Stimulated activated CD4-positive, alpha-beta T cell treated with anti-CD3 and anti-CD28 coated beads, Interleukin-12 subunit alpha, Interleukin-12 subunit beta, amount 100 ng/mL, for 4 hours (primary cell): ENCODE measurements at places on chromosomes 7 and 10.

- peak; percentile 65 for DNase-seq
These were observed 214.4 kb downstream of the FAM107B start for GRCh38 chr10:14560274-14560673.

GRCh38 chr10:68242051-68242450 is 10.1 kb upstream of the ATOH7 start:
- DNase-seq, result no peak

DNA sequence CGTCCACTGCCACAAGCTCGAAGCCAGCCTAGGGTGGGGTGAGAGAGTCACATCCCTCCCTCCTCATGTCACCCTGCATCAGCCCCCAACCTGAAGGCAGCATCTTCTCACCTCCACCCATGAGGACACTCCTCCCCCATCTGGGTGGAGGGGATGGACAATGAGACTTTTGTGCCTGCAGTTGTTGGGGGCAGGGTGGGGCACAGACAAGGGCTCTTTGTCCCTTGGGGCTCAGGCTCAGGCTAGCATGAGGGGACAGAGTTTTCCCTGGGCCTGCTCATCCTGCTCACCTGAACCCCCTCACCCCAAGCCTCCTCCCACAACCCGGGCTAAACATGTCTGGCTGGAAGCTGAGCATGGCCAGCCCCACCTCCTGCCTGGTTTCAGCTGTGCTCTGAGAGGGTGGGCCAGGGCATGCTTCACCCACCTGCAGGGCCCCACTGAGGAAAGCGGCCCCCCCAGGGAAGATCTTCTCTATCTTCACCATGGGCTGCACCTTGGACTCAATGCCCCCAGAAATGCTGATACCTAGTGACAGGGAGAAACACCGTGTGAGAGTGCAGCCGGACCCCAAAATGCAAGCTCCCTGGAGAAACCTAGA is 9.3 kb downstream of the LZTS2 start:
- no peak for DNase-seq

DNA sequence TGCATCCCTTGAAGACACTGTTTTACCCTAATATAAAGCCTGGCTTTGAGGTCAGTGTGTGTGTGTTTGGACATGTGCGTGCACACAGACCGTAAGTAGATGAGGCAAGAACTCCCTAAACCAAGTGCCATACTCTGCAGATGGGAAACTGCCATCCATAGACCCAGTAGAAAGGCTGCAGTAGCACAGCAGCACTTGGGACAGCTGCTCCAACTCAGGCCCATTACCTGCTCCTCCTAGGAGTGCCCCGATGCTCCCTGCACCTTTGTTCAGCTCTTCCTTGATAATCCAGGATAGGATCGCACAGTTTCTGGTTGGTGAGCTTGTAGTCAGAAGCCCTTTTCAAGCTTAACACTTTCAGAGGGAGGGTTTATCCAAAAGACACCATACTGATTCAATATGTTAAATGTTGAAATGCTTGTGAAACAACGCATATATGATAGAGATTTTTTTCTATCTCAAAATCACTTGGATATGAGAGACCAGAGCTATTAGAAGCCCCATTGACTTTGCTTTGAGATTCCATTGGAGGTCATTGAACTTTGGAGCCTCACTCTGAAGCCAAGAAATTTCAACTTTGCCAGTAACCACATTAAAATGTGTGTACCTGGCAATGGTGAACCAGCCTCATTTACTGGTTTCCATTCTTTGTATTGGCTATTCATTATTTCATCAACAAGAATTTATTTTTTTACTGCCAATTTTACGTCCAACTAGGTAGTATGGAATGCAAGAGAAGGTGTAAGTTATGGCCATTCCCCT is 757.0 kb upstream of the GALNT17 start:
- DNase-seq, result no peak

GRCh38 chr10:30368065-30368718 is 19.1 kb upstream of the MTPAP start:
- DNase-seq, result no peak

- DNase-seq, result no peak
These were observed 211.5 kb downstream of the DGKB start for GRCh38 chr7:14691034-14691433.

- DNase-seq, result no peak
These were observed 868 bp downstream of the RFC2 start for GRCh38 chr7:74253331-74253730.

DNA sequence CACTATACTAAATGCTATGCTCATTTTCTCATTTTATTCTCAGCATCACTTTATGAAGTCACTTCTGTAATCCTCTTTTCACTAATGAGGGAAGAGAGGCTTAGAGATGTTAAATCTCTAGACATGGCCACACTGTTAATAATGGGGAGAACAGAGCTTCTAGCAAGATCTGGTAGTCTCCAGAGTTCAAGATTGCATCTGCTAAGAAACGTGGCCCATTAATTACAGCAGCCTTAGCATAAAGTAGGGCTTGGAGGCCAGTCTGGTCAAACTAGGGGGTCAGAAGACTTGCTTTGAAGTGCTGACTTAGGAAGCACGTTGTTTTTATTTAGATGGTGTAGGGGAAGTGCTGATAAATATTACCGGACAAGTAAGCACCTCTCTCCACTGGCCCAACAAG is 29.3 kb downstream of the ARL4A start:
- DNase-seq, result no peak

- no peak for DNase-seq
These were observed 68.0 kb downstream of the TRIL start for GRCh38 chr7:28890137-28890536.

DNA sequence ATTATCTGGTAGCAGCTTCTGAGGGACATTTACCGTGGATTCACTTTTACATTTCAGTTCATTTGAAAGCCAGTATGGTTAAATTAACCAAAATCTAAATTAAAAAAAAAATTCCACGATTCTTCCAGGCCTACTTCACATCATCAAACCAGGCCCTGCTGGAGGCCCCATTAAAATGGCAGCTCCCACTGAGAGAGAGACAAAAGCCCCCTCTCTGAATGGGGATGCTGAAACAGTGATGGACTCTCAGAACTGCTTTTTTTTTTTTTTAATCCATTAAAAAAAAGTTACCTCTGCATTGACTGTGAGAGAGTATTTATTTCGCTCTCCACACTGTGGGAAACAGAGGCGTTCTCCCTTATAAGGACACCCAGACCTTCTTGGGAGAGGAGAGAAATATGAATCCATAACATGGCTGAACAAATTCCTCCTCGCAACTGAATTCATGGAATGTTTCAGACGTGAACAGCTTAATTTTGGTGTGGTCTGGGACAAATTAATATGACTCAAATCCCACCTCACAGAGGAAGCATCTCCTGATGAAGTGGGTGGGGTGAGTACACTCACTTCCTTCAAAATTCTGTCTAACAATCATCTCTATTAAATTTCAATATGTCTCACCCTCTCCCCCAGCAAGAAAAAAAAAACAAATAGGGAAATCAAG is 73.5 kb downstream of the SAMD9 start:
- no peak for DNase-seq

DNA sequence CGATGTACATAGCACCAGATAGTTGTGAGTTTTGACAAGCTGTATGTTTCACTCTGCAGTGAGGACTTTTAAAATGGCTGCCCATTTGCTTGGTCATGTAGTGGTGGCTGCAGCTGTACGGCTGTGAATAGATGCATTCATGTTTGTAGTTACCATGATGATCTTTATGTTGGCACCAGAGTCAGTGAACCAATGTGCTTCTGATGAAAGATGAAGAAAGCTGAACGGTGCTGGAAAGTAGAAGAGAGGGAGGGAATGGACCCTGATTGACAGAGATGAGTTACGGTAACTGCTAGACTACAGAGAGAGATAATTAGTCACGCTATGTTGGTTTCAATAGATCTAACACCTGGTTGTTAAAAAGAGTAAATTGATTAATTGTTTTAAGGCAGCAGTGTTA is 256.8 kb downstream of the CELF2 start:
- no peak for DNase-seq

GRCh38 chr7:20797462-20798080 is 10.9 kb upstream of the SP8 start:
- DNase-seq, result no peak

- no peak for DNase-seq
These were observed 32.7 kb upstream of the VSIR start for GRCh38 chr10:71805776-71806703.

DNA sequence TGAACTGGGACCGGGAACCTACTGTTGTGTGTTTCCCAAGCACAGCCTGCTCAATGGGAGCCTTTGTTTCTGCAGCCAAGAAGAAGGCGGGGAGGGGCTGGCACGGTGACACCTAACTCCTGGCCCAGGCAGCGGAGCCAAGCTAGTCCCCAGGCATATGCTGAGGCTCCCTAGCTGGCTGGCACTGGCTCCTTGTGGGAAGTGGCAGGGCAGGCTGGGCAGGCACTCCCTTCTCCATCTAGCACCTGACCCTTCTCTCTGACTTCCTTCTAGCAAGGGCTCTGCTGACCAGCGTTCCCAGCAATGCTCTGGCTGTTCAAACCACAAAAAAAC is 325.0 kb downstream of the PLXNA4 start:
- DNase-seq, result no peak
